M059J (cell line): ENCODE measurements at places on chromosomes 3 and 15.

DNA sequence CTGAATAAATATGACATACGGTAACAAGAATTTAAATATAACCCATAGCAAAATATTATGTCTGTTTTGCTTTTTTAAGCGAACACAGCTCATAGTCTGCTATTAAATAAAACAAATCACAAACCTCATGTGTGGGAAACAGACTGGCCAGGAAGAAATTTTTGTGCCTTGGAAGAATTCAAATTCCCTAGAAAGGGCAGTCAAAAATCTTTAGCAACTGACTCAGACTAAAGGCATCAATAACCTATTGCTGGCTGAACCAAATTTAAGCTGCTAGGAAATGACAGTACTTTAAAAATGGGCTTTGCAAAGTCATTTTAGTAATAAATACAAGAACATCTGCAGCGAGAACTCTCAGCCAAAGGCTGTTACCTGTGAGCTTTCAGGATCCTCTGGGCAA, 151.4 kb downstream of the PLD1 start:
- DNase-seq, result no peak

DNA sequence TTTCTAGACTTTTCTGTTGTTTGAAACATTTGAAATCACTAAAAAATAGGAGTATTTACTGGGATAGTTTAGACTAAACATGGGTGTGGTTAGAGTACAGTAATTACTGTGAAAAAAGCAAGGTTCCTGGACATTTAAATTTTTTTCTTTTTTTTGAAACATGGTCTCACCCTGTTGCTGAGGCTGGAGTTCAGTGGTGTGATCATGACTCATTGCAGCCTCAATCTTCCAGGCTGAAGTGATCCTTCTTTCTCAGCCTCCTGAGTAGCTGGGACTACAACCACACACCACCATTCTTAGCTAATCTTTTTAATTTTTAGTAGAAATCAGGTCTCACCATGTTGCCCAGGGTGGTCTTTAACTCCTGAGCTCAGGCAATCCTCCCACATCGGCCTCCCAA, 20.4 kb upstream of the CELF6 start:
- peak; percentile 14 for DNase-seq

GRCh38 chr3:172181932-172182586, 142.7 kb downstream of the FNDC3B start:
- DNase-seq, result peak; percentile 83

DNA sequence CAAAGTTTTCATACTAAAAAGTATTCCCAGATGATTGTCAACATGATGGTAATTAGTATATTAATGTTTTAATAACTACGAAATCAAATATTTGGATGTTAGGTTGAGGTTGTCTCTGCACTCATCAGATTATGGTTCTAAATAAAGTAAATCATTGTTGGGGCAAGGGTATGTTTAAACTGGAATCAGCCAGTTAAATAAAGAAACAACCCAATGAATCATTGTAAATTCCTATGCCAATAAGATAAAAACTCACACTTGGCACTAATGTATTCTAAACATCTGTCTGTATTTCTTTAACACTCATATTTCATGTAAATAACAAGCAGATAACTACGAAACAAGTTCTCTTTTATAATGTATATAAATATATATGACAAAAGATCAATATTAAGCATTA, 92.7 kb downstream of the PEAK1 start:
- no peak for DNase-seq

DNA sequence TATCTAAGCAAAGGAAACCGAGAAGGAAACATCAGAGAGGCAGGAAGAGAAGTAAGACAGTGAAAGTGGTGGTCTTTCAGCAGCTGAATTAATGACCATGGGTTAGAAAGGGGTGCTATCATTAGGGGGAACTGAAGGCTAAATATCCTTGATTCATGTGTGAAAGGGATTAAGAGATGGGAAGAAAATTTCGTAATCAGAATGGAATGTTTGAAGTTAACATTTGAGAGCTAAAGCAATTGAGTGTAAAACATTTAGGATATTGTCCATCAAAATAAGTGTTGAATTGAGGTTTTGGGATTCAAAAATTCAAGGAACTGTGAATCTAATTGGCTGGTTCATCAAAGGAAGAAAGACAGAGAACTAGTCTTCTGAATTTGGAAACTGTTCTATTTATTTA, 4.1 kb upstream of the ECT2 start:
- peak; percentile 46 for DNase-seq

- peak; percentile 70 for DNase-seq
These were observed 2.6 kb upstream of the UBE2Q2 start for GRCh38 chr15:75840659-75841058.
